ENCODE measurements at places on chromosomes 5 and 9.

- DNase-seq = no peak
Observed at GRCh38 chr5:5369051-5369605, 53.3 kb upstream of the ICE1 start.

GRCh38 chr5:95730011-95730700 lies 980 bp upstream of the RHOBTB3 start:
- DNase-seq = no peak

- no peak for DNase-seq
Observed at GRCh38 chr5:139226131-139226530, 28.0 kb upstream of the SIL1 start.

DNA sequence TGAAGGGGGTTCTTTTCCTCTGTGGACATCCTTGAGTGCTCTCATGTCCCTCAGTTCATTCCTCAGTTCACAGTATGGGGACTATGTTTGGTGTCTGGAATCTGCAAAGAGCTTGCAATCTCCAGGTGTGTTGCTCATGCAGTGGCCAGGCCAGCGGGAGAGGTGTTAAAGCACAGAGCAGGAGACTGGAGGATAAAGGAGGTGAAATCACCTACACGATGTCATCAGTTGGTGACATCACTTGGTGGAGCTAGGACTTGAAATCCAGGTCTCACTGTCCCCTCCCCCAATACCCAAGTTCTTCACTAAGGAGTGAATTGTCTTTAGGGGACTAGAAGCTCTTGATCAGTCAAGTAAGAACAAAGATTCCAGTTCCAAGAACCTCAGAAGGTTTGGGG lies 197.3 kb upstream of the ZNF618 start:
- DNase-seq = no peak

- DNase-seq = no peak
Observed at GRCh38 chr5:68237715-68238114, 22.2 kb downstream of the PIK3R1 start.

- no peak for DNase-seq
Observed at GRCh38 chr9:96169901-96170300, 132.1 kb downstream of the HSD17B3 start.

DNA sequence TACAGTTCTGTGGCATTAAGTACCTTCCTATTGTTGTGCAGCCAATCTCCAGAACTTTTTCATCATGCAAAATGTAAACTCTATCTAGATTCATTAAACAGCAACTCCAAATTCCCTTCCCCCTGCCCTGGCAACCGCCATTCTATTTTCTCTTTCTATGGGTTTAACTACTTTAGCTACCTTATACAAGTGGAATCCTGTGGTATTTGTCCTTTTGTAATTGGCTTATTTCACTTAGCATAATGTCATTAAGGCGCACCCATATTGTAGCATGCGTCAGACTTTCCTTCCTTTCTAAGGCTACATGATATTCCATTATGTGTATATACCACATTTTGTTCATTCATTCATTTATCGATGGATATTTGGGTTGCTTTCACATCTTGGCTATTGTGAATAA lies 142.4 kb downstream of the CAAP1 start:
- no peak for DNase-seq

- no peak for DNase-seq
Observed at GRCh38 chr9:91043056-91043810, 241.6 kb downstream of the SYK start.

- no peak for DNase-seq
Observed at GRCh38 chr9:81616141-81616540, 73.2 kb downstream of the TLE1 start.

DNA sequence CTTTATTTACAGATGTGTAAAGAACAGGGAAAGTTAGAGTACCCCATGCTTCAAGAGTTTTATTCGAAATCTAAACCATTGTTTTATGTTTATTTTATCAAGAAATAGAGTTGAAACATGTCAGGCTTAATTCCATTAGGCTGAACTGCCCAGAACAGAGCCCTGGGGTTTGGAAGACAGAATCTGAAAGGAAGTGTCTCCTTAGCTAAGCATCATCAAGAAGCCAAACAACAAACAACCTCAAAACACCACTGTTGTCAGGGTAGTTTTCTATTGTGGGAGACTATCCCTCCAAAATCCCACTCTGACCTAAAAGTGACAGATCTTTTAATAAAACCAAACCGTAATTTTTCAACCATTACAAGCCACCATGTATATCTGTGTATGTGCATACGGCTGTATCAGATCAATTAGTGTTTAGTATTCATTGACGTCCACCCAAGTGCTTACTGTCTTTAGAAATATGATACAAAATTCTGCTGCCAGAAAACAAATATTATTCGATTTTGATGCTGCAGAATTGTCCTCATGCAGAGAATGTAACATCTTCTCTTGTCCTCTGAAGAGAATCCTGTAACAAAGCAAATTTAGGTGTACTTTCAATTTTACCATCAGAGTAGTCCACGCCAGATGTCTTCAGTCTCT lies 271.9 kb upstream of the TMEM161B start:
- DNase-seq = no peak

Data from aorta (tissue), 5 donors.